ENCODE measurements at places on chromosomes 1 and 21. TPM values are rescaled to one million over a fixed set of nuclear protein-coding genes. Genes with fewer than 3 reads are reported as not detected.

GRCh38 chr1:201455098-201455497 is 13.9 kb downstream of the PHLDA3 start:
- no peaks in the 10 kb centered on the region for H3K36me3 ChIP-seq
- DNase-seq = no peak
- H3K4me1 ChIP-seq = peaks cover 32% of the 10 kb centered on the region
- no peak overlapping the region for H3K4me3 ChIP-seq
- no peaks in the 10 kb centered on the region for H3K27me3 ChIP-seq

- DNase-seq = no peak
- peaks cover 44% of the 10 kb centered on the region for H3K4me1 ChIP-seq
- H3K36me3 ChIP-seq = no peaks in the 10 kb centered on the region
Observed at GRCh38 chr1:53572065-53572814, 113.0 kb downstream of the DMRTB1 start.

GRCh38 chr21:45990741-45991605 is 9.4 kb downstream of the COL6A1 start:
- no peaks in the 10 kb centered on the region for H3K4me1 ChIP-seq
- H3K27ac ChIP-seq = no peak overlapping the region
- H3K4me3 ChIP-seq = no peak overlapping the region
- H3K36me3 ChIP-seq = peaks cover 3% of the 10 kb centered on the region
- peak; percentile 35 for DNase-seq
- no peaks in the 10 kb centered on the region for H3K27me3 ChIP-seq

DNA sequence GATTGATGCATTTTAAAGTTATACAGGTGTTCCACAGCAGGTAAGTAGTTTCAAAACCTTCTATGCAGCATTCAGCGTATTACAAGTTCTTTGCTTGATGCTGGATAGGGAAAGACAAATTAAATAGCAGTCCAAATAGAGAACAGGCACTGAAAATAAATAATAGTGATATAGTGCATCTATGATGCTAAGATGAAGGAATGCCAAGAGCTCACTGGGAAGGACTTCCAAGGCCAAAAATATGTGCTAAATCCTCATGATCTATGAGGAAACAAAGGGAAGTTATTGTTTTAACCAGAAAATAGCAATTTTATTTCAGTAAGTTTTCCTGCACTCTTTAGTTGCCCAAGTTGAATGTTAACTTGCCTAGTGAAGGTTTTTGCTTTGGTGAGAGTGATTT is 127.8 kb upstream of the GREM2 start:
- H3K4me3 ChIP-seq = no peak overlapping the region
- DNase-seq = no peak
- no peaks in the 10 kb centered on the region for H3K27me3 ChIP-seq
- no peaks in the 10 kb centered on the region for H3K36me3 ChIP-seq

- DNase-seq = peak; percentile 52
- no peaks in the 10 kb centered on the region for H3K27me3 ChIP-seq
- H3K4me3 ChIP-seq = peak within 1 kb of the TSS; percentile 92
- H3K36me3 ChIP-seq = peaks cover 5% of the 10 kb centered on the region
Observed at GRCh38 chr1:67832737-67833601, at the start of gene GNG12. Gene GNG12, minus strand, starts transcription at chr1:67833467. Its CDS starts 125,781 bp downstream, at chr1:67707686.

DNA sequence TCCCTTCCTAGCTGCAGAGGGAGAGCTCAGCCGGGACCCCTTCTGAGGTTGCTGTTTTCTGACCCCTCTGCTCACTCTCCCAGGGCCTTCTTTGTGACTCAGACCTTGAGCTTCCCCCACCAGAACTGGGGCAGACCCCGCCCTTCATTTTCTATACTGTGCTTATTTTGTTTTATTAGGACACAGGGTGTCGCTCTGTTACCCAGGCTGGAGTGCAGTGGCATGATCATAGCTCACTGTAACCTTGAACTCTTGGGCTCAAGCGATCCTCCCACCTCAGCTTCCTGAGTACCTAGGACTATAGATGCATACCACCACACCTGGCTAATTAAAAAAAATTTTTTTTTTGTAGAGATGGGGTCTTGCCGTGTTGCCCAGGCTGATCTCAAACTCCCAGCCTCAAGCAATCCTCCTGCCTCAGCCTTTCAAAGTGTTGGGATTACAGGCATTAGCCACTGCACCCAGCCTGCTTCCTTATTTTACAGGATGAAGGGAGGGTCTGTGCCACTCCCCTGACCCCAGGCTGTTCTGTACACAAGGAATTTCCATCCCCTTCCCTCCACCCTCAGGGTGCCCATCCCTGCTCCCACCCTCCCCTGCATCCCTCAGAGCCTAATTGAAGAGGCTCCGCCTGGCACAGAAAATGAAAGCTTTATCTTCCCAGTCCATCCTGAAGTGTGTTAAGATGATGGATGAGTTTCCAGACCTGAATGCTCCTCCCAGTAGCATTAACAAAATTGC is 195.2 kb upstream of the POU3F1 start:
- no peak overlapping the region for H3K4me3 ChIP-seq
- no peaks in the 10 kb centered on the region for H3K36me3 ChIP-seq
- DNase-seq = no peak
- H3K27ac ChIP-seq = no peak overlapping the region
- peaks cover 4% of the 10 kb centered on the region for H3K4me1 ChIP-seq
- peaks cover 20% of the 10 kb centered on the region for H3K27me3 ChIP-seq

DNA sequence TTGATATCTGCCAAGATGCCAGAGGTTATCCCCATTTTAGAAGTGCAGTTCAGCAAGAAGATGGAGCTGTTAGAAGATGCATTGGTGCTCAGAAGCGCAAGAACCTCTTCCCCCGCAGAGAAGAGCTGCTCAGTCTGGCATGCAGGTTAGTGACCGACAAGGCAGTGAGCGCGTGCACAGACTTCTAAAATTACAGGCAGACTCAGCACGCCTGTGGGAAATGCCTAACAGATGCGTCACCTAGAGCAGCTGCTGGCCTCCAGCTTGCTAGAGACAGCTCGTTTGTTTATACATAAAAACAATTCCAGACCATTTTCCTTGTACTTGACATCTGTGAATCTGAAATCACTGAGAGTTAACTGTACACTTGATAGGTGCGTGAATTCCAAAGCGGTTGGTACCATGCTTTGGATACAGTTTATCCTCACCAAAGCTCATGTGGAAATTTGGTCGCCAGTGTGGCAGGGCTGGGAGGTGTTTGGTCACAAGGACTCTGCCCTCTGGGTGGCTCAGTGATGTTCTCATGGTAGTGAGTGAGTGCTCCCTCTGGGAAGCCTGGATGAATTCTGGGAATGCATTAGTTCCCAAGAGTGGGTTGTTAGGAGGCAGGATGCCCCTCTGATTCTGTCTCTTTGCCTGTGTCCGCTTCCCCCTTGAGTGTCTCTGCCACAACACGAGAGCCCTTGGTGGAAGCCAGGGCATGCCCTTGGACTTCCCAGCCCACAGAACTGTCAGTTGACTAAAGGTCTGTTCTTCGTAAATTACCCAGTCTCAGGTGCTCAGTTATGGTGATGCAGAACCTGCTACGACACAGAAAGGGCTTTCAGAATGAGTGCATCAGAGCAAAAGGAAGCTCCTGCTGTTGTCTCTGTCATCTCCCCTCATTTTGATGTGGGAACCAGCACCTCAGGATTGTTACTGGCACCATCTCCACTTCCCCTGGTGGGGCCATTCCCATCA is 24.4 kb downstream of the SNAP47 start:
- DNase-seq = no peak
- no peaks in the 10 kb centered on the region for H3K27me3 ChIP-seq
- peaks cover 9% of the 10 kb centered on the region for H3K36me3 ChIP-seq
- H3K4me1 ChIP-seq = peaks cover 26% of the 10 kb centered on the region

- H3K27me3 ChIP-seq = no peaks in the 10 kb centered on the region
- H3K36me3 ChIP-seq = peaks cover 9% of the 10 kb centered on the region
- H3K4me1 ChIP-seq = peaks cover 7% of the 10 kb centered on the region
- H3K27ac ChIP-seq = no peak overlapping the region
Observed at GRCh38 chr1:230382001-230382491, 44.1 kb downstream of the PGBD5 start.

GRCh38 chr1:179178950-179179349 is 50.5 kb downstream of the ABL2 start:
- no peak overlapping the region for H3K27ac ChIP-seq
- no peaks in the 10 kb centered on the region for H3K36me3 ChIP-seq
- no peak for DNase-seq
- peaks cover 6% of the 10 kb centered on the region for H3K4me1 ChIP-seq

- H3K4me3 ChIP-seq = no peak overlapping the region
- DNase-seq = no peak
- peak overlapping the region; percentile 8 for H3K27ac ChIP-seq
- H3K4me1 ChIP-seq = peaks cover 58% of the 10 kb centered on the region
- H3K36me3 ChIP-seq = no peaks in the 10 kb centered on the region
- H3K27me3 ChIP-seq = no peaks in the 10 kb centered on the region
Observed at GRCh38 chr1:89907727-89908212, 86.9 kb downstream of the LRRC8D start.

DNA sequence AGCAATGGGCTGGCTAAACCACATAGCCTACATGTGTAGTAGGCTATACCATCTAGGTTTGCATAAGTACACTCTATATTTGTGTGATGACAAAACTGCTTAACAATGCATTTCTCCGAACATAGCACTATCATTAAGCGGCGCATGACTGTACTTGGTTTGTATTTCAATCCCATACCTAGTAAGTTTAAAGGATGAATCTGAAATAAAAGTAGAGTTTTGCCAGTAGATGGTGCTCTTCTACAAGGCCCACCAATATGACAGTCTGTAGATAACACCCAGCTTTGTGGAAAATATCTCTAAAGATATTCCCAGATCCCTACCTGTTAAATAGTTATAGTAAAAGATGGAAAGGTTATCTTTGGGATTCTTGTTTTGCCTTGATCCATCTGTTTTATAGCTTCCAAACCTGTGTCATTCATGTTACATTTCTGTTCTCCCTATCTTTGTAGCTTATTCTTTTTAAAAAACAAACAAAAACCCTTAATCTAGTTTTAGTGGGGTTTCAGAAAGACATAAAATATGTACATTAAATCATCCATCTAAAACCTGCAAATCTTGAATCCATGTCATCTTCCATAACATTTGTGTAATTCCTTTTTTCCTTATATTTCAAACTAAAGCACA is 33.9 kb upstream of the ASPM start:
- no peak overlapping the region for H3K27ac ChIP-seq
- DNase-seq = no peak
- no peak overlapping the region for H3K4me3 ChIP-seq
- H3K4me1 ChIP-seq = peaks cover 8% of the 10 kb centered on the region

Gene TENT5C
- 0.23 TPM for total RNA-seq

Gene AIRE
- 0.23 TPM for total RNA-seq

Gene AMIGO1
- total RNA-seq = 5.0 TPM

Gene E2F2
- total RNA-seq = 4.8 TPM

Gene STIL
- 12.3 TPM for total RNA-seq

Gene KRTAP10-2
- total RNA-seq = not detected

Gene TEX38
- total RNA-seq = 0.57 TPM

Gene TNFRSF8
- 0.53 TPM for total RNA-seq

Gene MARK1
- 11.8 TPM for total RNA-seq
